Stimulated activated CD4-positive, alpha-beta T cell treated with anti-CD3 and anti-CD28 coated beads, Interleukin-4, amount 100 ng/mL, for 1 hour (primary cell): ENCODE measurements at places on chromosomes 16 and 17.

DNA sequence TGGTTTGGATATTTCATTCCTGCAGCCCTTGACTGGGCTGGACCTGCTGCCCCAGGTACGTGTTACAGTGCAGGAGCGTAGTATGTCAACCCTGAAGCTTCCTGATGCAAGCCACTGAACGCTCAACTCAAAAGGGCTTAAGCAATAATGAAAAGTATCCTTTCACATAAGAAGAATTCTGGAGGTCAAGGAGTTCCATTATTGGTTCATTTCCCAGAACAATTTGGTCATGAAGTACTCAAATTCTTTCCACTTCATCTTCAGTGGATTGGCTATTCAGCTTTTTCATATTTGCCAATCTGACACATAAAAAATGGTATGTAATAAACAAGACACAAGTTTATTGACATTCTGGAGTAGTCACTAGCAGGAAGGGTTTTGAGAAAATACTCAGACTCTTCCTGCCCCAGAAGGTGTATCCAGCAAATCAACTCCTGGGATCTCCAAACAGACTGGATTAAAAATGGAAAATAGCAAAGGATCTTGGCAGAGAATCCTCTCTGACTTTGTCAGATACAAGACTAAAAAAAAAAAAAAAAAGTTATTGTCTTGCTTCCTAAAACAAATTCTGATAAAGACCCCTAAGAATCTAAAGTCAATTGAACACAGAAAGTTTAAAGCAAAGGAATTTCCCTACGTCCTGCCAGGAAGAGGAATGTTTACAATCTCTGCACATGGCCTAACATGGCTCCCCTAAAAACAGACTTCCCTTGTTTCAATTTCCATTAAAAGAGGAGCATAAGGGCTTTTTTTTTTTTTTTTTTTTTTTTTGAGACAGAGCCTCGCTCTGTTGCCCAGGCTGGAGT lies 37.5 kb upstream of the WSB1 start:
- no peak for DNase-seq

DNA sequence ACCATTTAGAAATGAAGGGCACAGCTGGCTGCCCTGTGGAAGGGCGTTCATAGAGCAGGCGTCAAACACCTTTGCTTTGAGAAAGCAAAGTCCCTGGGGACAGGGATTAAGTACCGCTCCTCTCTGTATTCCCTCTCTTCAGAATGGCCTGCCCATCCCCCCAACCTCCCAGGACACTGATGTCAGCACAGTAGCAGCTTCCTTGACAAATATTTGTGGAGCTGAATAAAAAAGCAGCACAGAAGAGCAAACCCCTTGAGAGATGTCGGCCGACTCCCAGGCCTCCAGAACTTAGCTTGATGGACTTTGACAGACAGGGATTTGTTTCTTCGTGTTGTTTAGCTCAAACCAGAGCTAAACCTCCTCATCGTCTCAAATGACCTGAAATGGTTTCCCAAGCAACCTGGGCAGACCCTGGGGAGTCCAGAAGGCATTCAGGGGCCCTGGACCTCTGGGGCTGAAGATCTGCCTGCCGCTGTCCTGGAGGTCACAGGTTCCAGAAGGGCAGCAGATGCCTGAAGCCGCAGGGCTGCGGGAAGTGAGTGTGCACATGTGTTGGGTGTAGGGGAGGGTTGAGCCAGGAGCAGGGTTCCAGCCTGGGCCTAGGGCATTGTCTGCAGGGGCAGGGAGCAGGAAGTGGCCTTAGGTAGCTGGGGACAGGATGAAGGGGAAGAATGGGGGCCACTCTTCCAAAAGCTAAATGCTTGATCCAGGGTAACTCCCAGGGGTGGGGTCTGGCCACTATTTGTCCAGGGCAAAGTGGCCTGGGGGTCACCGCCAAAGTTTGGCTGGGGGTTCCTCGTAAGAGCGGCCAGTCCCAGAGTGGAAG lies 42.3 kb upstream of the NKD1 start:
- no peak for DNase-seq

DNA sequence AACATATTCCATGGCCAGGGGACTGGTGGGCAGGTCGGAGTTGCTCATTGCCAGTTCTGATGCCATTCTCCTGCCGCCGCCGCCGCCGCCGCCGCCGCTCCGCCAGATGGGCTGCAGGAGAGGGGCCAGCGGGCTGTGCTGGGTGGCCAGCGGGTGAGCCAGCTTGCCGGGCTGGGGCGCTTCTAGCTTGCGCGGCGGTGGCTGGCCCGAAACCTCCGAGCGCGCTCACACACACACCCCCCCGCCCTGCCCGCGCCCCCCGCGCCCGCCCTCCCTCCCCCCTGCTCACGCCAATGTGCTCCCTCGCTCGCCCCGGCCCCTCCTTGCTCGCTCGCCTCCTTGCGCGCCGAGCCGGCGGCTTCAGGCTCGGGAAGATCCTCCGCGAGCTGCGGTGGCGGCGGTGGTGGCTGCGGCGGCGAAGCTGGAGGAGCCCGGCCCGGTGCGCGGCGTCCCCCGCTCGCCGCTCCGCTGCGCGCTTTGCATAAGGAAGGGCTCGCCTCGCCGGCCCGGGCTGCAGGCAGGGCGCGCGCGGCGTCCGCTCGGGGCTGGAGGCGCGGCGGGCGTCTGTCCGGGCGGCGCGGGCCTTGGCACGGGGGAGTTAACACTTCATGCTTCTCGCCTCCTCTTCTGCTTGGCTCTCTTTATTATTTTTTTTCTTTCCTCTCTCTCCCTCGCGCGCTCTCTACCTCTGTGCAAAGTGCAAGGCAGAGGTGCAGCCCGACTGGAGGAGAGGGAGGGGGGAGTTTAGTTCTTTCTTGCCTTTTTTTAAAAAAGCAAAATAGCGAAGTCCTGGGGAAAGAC lies 500 bp downstream of the MAF start:
- DNase-seq = peak; percentile 46

DNA sequence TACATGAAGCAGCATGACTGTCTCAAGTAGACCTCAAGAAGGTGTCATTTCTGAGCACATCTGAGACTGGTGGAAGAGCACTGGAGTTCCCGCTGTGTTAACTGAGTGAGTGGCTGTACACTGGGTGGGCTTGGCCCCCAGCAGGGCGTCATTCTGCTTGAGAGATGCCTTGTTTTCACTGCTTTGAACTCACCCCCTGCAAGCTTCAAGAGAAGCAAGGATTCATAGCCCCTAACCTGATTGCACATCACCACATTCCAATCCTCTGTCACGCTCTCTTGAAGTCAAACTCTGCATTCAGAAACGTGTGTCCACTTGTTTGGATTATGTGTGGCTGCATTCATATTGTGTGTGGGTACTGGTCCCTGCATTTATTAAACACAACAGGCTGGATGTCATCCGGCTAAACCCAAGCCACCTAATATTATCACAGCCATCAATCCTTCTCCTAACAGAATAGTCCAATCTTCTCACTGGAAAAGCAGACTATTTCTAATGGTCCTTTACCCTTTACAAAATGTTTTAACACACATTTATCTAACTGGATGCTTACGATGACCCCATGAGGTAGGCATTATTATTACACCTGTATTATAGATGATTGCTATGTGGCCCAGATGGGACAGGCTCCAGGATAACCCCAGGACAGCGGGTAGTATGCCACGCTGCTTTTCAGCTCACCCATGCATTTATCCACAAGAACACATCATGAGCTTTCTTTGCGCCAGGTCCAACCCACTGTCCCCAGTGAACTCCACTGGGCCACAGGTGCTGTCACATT lies 76.3 kb downstream of the USP31 start:
- DNase-seq = no peak

- DNase-seq = no peak
These were observed 41.3 kb upstream of the DNAH17 start for GRCh38 chr17:78618264-78619066.

DNA sequence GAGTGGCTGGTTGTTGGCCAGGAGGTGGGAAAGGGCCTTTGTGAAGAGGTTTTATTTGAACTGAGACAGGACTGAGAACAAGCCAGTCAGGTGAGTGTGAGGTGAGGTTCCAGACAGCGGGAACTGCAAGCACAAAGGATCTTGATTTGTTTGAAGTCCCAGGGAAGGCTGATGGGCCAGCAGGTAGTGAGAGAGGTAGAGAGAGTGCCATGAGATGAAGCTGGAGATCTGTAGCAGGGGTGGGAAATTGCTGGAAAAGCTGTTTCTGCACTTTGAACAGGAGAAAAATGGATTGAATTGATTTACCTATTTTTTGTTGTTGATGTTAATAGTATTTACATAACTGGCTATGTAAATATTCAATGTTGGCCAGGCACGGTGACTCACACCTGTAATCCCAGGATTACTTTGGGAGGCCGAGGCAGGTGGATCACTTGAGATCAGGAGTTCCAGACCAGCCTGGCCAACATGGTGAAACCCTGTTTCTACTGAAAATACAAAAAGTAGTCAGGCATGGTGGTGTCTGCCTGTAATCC lies 7.7 kb upstream of the DCTPP1 start:
- no peak for DNase-seq

DNA sequence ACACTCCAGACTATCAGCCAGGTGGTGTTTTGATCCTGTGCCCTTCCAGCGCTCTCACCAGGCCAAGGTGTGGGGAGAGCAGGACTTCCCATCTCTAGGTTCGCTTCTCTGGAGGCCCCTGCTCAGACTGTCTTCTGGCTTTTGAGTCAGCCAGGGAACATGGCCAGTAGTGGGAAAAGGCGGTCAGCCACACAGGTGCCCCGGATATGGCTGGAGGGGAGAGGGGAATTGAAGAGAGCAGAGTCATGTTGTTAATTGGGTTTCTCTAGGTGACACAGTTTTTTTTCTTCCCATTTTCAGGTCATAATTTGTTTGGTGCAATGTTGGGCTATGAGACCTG lies 1.5 kb downstream of the MINK1 start:
- DNase-seq = no peak

- DNase-seq = no peak
These were observed 235.3 kb downstream of the ZFHX3 start for GRCh38 chr16:72812672-72813071.
